ENCODE measurements at places on chromosomes 5 and 9.
A peak's percentile ranks its signal among the peaks of the same experiment; 100 is the strongest.

DNA sequence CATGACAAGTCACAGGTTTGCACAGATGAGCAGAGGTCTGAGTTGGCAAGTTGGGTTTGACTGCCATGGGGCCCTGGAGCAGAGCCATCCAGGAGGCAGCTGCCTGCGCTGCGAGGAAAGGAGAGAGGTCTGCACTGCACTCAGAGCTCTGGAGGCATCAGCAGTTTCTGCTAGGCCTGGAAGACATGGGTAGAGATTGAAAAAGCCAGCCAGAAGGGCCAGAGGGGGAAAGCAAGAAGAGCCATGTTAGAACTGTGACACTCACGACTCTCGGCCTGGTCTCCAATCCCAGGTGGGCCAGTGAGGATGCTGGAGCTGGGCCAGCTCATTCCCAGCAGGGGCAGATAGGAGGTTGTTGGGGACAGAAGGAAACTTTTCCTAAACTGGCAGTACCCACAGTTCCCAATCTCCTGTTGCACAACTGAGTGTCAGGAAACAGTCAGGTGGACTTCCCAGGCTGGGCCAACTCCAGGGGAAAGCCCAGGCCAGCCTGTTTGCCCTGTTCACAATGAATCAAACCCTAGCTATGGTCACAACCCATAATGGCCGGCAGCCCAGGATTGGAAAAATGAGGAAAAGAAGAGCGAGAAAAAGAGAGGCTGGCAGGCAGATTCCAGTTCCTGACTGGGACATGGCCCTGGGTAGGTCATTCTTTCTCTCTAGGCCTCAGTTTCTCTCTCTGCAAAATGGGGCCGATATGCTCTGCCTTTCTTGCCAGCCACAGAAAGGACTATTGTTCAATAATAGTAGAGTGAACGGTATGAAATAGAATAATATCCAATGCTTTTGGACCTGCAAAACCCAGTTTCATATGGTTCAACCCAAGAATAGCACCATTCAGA, 7.8 kb upstream of the ORM1 start:
- DNase-seq, result no peak

DNA sequence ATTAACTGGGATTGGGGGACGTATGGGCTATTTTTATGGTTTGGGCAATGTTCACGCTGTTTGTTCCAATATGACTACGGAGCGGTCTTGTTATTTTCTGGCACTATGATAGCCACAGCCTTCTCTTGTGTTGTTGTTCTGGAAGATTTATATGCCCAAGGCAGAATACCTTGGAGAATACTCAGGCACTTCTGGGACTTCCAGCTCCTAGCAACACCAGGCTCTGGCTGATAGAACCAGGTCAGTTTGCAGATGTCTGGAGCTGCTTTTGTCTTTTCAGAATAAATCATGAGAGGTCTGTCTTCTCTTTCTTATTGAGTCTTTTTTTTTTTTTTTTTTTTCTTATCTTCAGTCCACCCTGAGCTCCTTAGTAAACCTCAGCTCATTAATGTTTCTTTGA, 262.5 kb downstream of the MED10 start:
- no peak for DNase-seq

DNA sequence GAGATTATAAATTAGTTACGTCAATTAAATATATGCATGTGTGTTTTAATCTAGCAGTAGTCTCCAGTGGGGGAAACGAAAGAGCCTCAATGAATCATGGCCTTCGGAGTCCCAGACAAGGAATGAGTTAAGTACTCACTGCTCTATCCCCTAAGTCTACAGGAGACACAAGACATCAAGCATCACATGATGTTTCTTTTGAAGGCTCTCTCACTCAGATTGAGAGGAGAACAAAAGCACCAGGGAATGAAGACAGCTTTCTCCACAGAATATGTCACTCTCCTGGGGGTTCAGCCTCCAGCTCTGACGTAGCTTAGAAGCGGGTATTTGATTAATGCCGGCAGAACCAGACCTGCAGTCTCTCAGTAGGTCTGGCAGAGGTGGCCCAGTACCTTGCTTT, 381.4 kb downstream of the ACTL7B start:
- DNase-seq, result no peak

DNA sequence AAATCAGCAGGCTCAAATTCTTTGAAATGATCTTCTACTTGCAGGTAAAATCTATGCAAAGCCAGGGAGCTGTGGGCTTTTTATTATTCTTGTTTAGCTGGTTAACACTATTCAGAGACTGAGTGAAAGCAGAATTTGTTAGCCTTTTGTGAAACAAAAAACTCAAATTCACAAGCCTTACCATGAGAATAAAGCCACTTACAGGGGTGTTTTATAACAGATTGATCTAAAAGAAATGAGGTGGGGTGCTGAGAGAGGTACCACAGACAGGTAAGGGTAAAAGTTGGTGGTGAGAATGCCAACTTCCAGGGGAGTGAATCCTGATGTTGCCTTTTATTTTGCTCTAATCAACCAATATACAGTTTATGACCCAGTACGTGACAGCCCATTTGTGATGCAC, 1585.6 kb downstream of the EFNA5 start:
- DNase-seq, result no peak

DNA sequence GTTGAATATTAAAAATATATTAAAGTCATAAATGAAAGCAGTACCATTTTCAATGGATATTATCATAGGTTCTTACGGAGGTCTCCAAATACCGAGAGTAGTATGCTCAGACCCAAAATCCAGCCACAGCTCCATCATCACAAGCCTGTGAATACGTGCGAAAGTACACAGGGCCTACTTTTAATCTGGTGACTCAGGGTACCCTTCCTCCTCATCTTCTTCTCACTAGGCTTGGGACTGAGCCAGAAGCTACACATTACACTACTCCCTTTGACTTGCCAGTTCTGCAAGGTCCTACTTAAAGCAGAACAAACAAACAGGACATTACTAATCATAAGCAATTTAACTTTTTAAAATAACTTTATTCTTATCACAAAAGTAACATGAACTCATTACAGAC, 7.6 kb upstream of the RIC1 start:
- DNase-seq, result no peak

DNA sequence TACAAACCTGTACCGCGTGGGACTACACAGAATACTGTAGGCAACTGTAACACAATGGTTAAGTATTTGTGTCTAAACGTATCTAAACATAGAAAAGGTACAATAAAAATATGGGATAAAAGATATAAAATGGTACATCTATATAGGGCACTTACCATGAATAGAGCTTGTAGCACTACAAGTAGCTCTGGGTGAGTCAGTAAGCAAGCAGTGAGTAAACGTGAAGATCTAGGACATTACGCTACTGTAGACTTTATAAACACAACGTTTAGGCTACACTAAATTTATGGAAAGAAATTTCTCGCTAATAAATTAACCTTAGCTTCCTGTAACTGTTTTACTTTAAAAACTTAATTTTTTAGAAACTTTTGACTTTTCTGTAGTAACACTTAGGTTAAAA, 46.5 kb downstream of the MRPS27 start:
- DNase-seq, result no peak

- DNase-seq, result no peak
Observed at GRCh38 chr5:116038817-116039216, 6.5 kb downstream of the ARL14EPL start.

GRCh38 chr9:124448019-124448418, 2.2 kb upstream of the ADGRD2 start:
- no peak for DNase-seq

- no peak for DNase-seq
Observed at GRCh38 chr5:181190711-181191525, 14.1 kb downstream of the TRIM7 start.

GRCh38 chr5:142360607-142361120, 35.8 kb upstream of the SPRY4 start:
- no peak for DNase-seq

GRCh38 chr9:227860-228259, 13.2 kb downstream of the DOCK8 start:
- DNase-seq, result no peak

GRCh38 chr9:90307891-90308290, 334.7 kb downstream of the DIRAS2 start:
- DNase-seq, result no peak

DNA sequence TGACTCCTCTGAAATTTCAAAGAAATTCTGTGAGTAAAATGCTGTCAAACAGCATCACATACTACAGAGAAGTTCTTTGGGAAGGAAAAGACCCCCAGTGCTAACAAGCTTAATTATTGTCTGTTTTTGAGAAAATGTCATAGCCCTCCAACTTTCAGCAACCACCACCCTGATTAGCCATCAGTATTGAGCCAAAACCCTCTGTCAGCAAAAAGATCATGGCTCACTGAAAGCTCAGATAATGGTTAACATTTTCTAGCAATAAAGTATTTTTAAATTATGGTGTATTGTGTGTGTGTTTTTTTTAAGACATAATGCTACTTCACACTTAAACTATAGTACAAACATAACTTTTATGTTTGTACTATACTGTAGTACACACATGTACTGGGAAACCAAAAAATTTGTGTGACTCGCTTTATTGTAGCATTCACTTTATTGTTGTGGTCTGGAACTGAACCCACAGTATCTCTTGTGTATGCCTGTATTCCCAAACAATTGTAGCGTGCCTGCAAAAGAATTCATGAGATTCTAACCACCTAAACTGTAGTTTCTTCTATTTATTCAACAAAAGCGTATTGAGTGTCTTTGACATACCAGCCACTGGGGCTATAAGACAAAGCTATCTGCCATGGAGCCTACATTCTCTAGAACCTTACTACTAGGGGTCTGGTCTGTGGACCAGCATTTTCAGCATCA, 31.6 kb downstream of the TLE4 start:
- no peak for DNase-seq

DNA sequence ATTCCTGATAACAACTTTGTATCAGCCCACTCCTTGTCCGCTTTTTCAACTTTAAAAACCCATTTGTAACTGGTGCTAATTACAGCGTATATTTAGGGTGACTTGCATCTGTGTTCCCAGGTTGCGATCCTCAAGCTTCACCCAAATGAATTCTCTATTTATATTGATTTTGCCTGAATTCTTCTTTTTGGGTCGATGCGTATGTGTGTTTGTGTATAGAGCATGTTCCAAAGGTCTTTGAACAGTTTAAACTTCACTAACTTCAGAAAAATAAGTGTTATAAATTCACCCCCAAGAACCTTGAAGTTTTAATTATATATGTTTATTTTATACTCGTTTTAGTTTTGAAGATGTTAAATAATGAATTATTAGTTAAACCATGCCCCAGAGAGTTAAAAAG, 16.1 kb upstream of the SPATA31D4 start:
- DNase-seq, result no peak

GRCh38 chr9:126334721-126335621, 8.3 kb downstream of the MVB12B start:
- no peak for DNase-seq

- DNase-seq, result no peak
Observed at GRCh38 chr5:148733601-148734438, 79.5 kb upstream of the HTR4 start.

- no peak for DNase-seq
Observed at GRCh38 chr5:108024986-108025385, 354.2 kb upstream of the EFNA5 start.

- no peak for DNase-seq
Observed at GRCh38 chr9:89601306-89601705, 3.5 kb upstream of the GADD45G start.

DNA sequence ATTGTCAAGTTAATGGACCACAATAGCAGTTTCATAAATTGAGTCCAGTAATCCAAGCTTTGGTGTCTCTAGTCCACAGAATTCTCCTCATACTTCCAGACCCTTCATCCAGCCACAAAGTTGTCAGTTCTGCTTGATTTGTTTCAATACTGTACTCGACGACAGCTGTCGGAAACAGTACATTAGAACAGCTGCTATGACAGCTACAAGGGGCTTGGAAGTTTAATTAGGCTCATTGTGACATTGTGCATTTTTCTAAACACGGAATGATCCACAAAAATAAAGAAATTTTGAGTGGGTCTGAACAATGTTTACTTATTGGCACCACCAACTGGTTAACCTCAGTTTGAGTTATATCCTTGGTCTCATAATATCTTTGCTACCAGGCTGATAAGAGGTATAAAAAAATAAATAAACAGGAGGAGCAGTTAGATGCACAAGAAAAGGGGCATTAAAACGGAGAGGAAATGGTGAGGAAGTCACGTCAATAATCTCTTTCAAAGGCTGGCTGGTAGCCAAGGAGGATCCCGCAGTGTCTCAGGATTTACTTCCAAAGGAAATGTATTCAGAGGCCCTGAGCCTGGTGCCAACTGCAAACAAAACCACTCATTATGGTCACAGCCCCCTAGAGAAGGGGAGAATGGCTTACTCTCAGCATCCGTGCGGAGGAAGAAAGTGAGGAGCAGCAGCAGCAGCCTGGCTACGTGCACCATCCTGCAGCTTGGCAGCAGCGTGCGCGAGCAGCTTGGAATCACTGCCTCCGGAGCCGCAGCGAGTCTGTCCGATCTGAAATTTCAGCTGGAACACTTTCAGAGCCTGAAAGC, 933.8 kb upstream of the DMAC1 start:
- peak; percentile 18 for DNase-seq

DNA sequence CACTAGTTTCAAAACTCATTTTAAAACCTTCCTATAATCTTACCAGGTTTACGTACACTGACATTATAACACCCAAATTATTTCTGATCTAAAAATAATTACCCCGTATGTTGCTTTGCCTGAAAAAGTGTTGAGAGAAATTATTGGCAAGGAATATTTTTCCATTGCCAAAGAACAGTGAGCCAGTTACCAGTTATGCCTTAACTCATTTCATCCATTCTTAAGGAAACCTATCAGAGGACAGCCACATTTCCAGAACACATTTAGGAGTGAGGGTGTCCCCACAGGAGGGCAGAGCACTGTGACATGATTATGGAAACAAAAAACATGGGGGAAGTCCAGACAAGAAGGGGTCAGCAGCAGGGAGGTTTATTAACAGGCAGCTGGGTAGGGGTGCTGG, 52.2 kb downstream of the GABBR2 start:
- no peak for DNase-seq

- no peak for DNase-seq
Observed at GRCh38 chr5:37774912-37775483, 64.8 kb downstream of the GDNF start.

GRCh38 chr5:14410068-14410393, 171.6 kb upstream of the OTULINL start:
- DNase-seq, result no peak

GRCh38 chr9:38316166-38316780, 76.2 kb upstream of the ALDH1B1 start:
- DNase-seq, result no peak

DNA sequence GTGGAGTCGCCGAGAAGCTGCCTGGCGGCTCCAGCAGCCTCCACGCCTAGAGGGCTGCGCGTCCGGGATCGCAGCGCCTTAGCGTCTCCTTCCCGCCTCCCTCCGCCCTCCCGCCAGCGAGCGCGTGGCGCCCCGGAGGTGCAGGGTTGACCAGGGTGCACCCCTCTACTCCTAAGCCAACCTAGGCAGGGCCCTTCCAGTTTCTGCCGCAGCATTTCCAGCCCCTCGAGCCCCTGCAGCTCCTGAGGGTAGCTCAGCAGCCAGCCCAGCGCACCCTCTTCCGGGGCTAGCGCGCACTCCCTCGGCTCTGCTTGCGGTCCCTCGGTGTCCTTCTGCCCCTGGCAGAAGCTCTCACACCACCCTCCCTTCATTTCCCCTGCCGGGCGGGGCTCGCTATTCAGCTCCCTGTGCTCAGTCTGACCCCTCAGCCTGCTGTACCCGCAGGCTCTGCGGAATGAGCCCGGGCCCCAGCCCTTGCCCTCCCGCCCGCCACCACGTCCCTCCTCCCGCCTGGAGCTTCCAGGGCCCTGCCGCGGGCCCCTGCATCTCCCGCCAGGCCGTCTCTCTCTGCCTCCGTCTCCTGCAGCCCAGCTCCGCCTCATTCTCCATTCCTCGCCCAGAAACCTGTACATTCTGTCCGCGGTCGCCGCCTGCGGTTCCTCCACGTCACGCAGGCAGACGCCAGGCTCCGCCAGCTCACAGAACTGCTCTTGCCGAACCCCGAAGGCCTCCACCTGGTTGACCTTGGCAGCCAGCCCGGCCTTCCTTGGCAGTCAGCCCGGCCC, 61.8 kb downstream of the SPATA31C2 start:
- DNase-seq, result peak; percentile 46

All from hypothalamus (tissue), 51 donors.